ENCODE measurements at places on chromosomes 3 and 15. TPM values are rescaled to one million over a fixed set of nuclear protein-coding genes. Genes with fewer than 3 reads are reported as not detected.
A peak's percentile ranks its signal among the peaks of the same experiment; 100 is the strongest.

The ZNF385D gene
- not detected for total RNA-seq

DNA sequence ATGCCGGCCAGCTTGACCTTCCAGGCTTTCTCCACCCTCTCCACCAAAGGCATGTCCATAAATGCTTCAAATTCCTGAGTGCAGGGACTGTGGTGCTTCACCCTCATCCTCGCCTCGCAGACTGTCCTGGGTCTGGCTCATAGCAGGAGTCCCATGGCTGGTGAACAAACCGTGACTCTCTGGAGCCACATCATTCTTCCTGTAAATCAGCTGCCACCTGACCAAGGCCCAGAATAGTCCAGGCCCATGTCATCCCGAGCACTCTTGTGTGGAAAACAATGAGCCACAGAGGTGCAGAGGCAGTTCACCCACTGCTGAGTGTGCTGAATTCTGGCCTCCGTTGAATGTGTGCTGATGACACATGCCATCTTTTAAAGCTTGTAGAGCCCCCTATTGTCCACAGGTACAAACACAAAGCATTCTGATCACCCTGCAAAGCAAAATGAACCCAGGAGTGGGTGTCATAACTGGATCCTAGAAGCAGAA, 68.6 kb downstream of the ABHD5 start:
- DNase-seq: peak; percentile 49

DNA sequence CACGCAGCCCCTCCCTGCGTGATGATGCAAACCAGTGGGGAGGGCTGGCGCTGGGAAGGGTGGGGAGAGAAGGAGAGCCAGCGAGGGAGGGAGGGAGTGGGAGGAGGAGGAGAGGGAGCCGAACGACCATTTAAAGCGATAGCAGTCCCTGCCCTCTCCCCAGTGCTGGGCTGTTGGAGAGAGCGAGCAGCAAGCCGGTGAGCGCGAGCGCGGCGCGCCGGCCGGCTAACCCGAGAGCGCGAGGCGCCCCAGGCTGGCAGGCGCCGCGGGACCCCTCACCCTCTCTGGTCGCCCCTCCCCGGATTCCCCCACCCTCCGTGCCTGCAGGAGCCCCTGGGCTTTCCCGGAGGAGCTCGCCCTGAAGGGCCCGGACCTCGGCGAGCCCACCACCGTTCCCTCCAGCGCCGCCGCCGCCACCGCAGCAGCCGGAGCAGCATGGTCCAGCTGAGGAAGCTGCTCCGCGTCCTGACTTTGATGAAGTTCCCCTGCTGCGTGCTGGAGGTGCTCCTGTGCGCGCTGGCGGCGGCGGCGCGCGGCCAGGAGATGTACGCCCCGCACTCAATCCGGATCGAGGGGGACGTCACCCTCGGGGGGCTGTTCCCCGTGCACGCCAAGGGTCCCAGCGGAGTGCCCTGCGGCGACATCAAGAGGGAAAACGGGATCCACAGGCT, at the start of gene GRM7:
Gene GRM7, plus strand, starts transcription at position 162 of the 671 bp plus-strand sequence.
- DNase-seq: no peak

- DNase-seq: no peak
These were observed 256.7 kb downstream of the ZPLD1 start for GRCh38 chr3:102691507-102691906.

DNA sequence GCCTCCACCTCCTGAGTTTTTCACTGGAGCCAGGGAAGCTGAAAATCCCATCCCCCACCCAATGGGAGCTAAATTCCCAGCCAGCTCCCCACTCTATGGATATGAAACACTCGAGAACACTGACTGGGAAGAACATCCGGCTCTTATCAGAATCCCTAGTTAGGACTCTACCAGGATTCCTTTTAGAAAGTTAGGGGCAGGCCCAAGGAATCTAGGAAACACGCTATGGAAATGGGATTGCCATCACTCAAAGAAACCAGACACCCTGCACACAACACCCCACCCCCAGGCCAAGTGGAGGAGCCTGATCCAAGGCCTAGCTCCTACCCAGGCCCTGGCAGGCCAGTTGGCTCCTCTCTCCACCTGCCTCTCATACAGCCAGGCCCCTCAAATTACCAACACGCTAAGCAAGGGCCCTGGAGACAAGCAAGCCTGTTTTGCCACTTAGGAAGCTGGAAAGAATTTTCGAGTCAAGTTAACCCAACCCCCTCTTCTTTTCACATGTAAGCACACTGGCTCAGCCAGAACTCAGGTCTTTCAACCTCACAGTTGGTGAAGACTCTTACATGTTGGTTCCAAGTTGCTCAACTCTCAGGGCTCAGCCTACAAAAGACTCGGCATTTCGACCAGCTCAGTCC, 75.5 kb downstream of the RBPMS2 start:
- no peak for DNase-seq

- DNase-seq: no peak
These were observed 3.0 kb downstream of the SMC4 start for GRCh38 chr3:160402221-160403027.

DNA sequence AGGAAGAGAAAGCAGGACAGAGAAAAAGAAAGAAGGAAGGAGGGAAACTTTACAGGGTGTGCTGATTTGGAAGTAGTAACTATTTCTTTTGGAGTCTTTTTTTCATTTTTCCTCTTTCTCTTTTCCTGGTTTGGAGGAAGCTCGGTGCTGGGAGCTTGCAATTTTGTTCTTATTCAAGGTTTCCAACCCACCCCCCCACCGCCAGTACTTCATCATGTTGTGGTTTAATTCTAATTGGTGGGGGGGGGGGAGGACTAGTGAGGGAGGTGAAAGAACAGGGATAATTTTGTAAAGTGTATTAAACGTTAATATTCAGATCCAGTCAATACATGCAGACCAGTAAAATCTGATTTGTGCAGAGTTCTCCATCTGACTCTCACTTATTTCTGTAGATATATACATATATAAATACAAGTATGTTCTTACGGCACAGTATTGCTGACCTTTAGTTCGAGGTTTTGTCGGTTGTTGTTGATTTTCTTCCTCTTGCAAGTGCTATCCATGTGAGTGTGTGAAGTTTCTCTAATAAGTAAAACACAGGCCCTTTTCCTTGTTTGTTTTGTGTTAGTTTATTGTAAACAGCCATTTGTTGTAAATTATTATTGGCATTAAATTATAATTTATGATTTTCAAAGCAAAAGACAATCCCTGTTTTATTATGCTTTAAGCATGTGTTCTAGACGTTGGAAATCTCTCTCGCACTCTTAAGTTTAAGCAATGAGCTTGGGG, 9.3 kb downstream of the NR2F2 start:
- DNase-seq: no peak

Measured in Daoy (cell line).